ENCODE measurements at places on chromosomes 13 and 19.

DNA sequence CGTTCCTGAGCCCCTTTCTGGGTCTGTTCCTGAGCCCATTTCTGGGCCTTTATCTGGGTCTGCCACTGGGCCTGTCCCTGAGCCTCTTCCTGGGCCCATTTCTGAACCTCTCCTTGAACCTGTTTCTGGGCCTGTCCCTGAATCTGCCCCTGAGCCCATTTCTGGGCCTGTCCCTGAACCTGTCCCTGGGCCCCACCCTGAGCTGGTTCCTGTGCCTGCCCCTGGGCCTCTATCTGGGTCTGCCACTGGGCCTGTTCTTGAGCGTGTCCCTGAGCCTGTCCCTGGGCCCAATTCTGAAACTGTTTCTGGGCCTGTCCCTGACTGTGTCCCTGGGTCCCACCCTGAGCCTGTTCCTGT lies 40.4 kb upstream of the GRTP1 start:
- no peak for DNase-seq

- peak; percentile 4 for DNase-seq
Observed at GRCh38 chr13:50810998-50811397, 32.5 kb downstream of the DLEU7 start.

- no peak for DNase-seq
Observed at GRCh38 chr13:100645382-100645781, 29.2 kb downstream of the TMTC4 start.

DNA sequence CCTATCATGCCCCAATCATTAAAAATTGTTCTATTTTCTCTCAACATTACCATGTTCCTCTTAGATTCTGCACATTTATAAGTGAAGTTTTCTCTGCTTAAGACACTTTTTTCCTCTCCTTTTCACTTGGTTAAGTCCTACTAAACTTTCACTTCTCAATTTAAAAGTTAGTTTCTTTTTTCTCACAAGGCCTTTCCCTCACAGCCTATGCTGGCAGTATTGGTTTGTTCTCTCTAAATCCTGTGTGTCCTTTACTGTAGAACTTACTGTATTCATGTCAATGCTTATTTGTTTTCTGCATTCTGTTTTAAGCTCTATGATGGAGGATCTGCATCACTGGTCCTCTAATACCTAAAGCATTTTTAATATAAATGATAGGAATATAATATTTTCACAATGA lies 2816.6 kb downstream of the PCDH9 start:
- DNase-seq: no peak

- DNase-seq: no peak
Observed at GRCh38 chr13:98886587-98887230, 91.2 kb downstream of the DOCK9 start.

DNA sequence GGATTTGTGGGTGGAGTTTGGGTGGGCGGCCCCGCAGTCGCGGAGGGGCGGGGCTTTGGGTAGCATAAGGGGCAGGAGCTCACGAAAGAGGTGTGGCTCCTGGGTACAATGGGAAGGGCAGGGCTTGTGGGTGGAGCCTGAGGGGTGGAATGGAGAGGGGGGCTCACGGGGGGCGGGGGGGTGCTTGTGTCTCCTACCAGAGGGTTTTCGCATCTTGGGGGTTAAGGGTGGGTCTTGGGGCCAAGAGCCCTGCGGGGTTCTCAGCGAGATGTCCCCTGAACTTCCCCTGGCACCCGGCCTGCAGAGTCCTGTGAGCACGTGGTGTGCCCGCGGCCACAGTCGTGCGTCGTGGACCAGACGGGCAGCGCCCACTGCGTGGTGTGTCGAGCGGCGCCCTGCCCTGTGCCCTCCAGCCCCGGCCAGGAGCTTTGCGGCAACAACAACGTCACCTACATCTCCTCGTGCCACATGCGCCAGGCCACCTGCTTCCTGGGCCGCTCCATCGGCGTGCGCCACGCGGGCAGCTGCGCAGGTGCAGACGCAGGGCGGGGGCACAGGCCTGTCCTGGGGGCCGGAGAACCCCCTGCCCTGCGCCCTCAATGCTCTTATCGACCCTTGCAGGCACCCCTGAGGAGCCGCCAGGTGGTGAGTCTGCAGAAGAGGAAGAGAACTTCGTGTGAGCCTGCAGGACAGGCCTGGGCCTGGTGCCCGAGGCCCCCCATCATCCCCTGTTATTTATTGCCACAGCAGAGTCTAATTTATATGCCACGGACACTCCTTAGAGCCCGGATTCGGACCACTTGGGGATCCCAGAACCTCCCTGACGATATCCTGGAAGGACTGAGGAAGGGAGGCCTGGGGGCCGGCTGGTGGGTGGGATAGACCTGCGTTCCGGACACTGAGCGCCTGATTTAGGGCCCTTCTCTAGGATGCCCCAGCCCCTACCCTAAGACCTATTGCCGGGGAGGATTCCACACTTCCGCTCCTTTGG lies 5.1 kb downstream of the FSTL3 start:
- no peak for DNase-seq

GRCh38 chr13:71817335-71817734 lies 49.7 kb downstream of the DACH1 start:
- DNase-seq: no peak

DNA sequence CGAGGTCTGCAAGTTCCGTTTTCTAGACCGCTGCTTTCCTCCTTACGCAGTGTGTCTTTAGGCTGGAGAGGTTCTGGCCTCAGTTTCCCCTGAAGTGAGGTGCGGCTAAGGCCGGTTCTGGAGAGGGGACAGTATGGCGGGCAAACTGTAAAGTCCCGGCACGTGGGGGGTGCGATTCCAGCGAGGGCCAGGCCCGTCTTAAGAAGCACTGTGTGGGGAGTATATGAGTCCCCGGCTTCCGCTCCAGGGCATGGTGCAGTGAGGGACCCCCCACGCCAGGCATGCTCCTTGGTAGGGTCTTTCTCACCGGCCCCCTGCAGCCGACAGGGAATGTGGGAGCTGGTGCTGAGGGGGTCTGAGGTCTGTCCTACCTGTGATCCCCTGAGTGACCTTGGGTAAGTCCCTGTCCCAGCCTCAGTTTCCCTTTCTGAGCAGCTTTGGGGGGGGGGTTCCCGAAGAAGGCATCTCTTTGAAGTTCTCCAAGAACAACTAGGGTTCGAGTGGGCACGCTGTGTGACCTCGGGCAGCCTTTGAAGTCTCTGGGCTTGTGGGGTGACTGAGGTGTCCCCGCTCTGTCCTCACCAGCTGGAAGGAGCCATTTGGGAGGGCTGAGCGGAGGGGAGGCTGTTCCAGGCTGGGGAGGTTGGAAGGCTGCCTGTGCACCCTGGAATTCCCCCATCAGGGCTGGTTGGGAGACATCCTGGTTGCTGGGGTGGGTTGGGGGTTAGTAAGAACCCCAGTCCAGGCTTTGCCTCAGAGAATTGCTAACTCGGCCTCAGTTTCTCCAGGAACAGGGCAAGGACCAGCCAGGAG lies 1.5 kb downstream of the NFIC start:
- DNase-seq: no peak

DNA sequence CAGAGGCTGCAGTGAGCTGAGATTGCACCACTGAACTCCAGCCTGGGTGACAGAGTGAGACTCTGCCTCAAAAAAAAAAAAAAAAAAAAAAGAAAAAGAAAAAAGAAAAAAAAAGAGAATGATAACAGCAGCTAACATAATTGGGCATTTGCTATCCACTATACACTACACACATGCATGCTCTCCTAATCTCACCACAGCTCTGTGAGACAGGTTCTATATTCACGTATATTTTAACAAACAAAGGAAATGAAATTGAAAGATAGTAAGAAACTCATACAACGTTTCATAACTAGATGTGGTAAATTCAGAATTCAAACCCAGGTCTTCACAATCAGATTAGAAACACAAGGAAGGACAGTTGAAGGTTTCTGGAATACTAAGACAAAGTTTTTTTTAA lies 265.7 kb downstream of the DIAPH3 start:
- no peak for DNase-seq

DNA sequence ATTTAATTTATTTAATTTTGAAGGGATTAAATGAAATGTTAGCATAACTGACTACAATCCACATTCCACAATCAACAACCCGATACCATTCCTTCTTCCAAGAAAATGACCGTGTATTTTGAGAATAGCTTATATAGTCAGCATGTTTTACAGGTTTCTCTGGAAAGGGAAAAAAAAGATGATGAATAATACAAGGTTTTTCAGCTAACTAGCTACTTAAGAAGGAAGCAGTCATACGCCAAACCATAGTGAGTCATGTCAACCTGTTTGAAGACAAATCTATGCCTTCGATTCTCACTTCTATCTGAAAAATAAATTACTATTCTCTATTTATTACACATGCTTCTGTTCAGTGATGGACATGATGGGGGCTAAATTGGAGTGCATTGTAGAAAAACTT lies 258.6 kb downstream of the EFNB2 start:
- DNase-seq: no peak

GRCh38 chr19:32407004-32407992 lies 1.7 kb downstream of the DPY19L3 start:
- no peak for DNase-seq

DNA sequence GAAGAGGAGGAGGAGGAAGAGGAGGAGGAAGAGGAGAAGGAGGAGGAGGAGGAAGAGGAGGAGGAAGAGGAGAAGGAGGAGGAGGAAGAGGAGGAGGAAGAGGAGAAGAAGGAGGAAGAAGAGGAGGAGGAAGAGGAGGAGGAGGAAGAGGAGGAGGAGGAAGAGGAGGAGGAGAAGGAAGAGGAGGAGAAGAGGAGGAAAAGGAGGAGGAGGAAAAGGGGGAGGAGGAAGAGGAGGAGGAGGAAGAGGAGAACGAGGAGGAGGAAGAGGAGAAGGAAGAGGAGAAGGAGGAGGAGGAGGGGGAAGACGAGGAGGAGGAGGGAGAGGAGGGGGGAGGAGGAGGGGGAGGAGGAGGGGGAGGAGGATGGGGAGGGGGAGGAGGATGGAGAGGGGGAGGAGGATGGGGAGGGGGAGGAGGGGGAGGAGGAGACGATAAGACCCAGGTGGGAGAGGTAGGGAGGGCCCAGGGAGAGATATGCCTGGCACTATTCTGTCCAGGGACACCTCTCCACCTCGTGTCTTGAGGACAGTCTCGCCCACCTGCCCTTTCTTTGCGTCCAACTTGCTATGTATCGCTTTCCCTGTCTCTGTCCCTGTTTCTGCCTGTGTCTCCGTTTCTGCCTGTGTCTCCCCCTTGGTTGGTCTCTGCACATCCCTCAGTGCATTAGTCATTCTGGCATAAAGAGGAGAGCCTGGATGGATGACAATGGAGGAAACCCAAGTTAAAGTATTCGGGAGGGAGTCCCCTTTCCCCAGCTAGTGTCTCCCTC lies 7.1 kb upstream of the KLK5 start:
- no peak for DNase-seq

- DNase-seq: no peak
Observed at GRCh38 chr13:110109910-110110309, 197.0 kb downstream of the COL4A1 start.

DNA sequence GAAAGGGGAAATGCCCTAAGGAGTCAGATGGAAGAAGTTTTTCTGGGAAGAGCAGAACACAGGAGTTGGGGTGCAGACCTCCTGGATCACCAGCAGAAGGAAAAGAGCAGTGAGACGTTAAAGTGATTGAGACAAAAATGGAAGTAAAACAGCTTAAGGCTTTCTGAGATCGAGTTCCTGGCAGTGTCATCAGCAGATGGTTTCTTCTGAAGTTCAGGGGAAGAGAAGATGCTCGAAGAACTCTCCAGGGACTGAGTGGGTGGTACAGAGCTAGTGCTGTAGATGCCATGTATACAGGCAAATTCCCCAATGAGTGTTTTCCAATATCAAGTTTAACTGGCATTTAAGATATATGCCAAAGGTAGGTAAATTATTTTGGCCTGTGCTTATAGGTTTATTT lies 272.2 kb upstream of the KLF12 start:
- no peak for DNase-seq

DNA sequence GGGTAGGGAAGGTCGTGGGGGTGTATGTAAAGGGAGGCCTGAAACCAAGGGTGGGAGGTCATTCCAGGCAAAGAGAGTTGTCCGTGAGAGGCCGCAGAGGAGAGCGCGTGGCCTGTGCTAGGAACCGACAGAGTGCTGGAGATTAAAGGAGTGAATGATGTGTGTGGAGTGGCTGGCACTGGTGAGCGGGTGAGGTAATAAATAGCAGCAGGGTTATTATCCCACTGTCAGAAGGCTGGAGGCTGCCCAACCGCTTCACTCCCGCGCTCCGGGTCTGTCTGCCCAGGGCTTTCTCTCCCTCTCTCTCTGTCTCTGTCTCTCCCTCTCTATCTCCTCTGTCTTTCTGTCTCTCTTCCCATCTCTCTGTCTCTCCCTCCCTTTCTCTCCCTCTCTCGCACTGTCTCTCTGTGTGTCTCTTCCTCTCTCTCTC lies 17.4 kb downstream of the ZNF579 start:
- DNase-seq: no peak

- DNase-seq: no peak
Observed at GRCh38 chr19:38880076-38880881, 2.2 kb upstream of the RINL start.

DNA sequence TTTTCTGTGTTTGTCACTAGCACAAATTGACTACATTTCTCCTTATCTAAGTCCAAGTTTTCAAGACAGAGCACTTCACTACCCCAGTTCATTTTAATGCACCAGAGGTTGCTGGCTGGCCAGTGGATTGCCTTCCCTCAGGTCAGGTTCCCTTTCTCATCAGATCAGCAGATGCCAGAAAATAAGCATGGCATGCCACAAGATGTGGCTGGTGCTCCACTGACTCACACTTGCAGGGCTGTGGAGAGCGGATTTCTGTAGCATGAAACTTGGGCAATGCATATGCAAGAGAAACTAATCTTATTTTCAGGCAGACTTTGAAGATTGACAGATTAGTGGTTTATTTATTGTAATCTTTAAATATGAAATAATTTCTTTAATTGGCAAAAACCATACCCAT lies 79.5 kb downstream of the RUBCNL start:
- DNase-seq: no peak

- DNase-seq: no peak
Observed at GRCh38 chr19:12244370-12244769, 50.3 kb downstream of the ZNF44 start.

DNA sequence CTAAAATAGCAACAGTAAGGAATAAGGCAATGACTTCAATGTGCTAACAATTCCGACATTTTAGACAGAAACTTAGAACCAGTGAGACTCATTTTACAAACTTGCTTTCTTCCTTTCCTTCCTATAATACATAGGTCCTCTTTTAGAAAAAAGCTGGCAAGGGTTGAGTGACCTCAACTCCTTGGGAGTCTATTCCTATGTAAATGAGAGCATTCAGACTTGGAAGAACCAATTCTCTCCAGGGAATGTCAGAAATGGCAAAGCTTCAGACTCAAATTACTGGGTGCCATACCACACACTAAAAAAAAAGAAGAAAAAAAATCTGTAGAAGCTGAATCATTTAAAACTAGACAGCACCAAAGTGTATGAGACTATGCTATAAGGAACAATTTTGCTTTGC lies 1328.2 kb downstream of the OLFM4 start:
- DNase-seq: no peak

DNA sequence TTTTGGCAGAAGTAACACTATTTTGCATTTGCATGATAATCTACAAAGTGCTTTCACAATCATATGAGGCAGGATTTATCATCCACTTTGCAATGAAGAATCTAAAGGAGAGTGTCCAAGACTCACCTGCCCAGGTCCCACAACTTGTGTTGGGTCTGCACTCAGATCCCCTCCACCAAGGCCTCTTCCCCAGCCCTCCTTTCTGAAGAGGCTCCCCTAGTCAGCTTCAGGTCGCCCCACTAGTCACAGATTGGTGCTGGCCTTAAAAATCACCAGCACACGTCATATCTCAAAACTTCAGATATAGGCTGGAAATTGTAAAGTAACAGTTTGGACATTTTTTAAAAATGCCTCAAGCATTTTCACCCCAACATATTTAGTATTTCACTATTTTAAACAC lies 17.5 kb downstream of the ATP7B start:
- no peak for DNase-seq

Measured in midbrain (tissue), 1 donor.